Vagina (tissue), 2 donors: ENCODE measurements at places on chromosomes 16 and 17.

GRCh38 chr17:48915459-48916282 is 7.5 kb downstream of the UBE2Z start:
- DNase-seq: no peak

- no peak for DNase-seq
Observed at GRCh38 chr16:68257906-68258800, 6.2 kb upstream of the SLC7A6 start.

- DNase-seq: no peak
Observed at GRCh38 chr16:10964891-10965326, 20.5 kb downstream of the CLEC16A start.

DNA sequence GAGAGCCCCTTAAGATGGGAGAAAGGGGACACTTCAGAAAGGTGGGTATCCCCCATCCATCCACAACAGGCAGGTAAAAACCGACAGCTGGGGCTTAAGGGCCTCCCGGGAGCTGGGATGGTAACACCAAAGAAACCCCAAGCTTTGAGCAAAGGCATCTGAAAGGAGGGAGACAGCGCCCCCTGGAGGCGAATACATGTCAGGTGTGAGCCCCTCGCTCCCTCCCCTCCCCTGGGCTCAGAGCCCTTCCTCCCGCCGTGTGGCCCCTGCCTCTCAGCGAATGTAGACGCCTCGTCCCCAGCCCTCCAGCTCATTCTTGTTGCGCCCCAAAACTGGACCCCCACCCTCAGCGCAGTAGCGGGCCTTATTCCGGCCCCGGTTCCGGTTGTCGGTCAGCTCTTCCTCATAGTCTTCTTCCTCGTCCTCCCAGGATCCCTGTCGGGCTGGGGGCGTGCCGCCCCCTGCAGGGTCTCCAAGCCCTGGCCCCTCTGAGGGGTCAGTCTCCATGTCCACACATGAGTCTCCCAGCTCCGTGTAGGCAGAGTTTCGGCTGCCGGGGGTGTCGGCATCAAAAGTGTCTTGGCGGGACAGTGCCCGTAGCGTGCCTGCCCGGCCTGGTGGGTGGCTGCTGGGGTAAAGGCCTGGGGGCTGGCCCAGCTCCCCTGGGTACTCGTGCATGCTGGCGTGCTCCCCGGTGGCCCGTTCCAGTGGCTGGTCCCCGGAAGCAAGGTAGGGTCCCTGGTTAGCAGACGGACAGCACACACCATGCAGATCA is 9.1 kb upstream of the ARL5C start:
- DNase-seq: no peak

- DNase-seq: no peak
Observed at GRCh38 chr16:55145771-55146603, 178.0 kb upstream of the IRX6 start.

DNA sequence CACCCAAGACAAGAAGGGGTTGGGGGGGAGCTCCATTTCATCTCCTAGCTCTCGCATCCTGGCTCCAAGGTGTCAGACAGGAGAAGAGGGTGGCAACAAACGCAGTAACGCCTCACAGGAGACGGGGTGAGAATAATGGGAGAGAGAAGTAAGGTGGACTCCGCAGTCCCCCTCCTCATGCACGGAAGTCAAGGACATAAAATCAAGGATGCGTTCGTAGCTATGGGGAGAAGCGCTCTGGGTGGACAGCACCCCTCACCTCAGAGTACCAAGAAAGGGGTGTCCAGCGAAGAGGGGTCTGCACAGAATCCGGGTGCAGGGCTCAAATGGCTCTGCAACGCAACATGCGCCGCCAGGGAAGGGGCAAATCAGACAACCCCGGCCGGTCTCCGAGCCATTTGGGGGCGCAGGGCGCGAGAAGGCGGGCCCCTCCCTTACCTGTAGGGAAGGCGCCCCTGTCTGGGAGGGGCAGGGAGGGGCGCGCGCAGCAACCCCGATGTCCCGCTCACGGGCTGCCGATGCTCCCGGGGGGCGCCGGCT is 555 bp downstream of the HDAC5 start:
- no peak for DNase-seq

- no peak for DNase-seq
Observed at GRCh38 chr16:66427036-66427860, at the start of gene BEAN1. TSS of gene BEAN1 (plus strand) at chr16:66427295. CDS start at chr16:66437677, 10,382 bp downstream.

DNA sequence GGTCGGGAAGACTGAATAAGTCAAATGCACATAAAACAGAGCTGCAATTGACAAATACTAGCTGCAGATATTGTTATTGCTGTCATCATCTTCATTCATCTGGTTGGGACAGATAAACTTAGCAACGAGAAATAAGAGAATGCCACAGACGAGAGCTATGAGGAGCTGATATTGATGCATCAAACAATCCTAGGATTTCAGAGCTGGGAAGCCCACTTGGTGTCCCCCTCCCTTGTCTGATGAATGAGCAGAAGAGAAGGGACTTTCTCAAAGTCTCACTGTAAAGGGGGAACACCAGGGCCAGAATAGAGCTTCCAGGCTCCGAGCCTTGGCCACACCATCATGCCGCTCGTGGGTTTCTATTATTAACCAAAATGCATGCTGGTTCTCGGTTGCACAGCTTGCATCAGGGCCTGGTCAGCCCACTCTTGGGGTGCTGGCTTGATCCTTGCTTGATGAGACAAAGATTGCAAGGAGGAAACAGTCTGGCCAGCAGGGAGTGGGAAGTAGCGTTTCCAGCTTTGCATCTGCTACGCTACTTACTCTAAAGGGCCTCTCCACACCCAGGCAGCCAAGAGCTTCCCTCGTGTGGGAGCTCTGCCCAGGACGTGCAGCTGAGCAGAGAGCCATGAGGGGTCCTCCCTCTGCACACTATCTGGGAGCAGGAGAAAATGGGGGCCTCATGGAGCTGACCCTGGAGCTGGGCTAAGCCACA is 28.4 kb upstream of the EMP2 start:
- no peak for DNase-seq

DNA sequence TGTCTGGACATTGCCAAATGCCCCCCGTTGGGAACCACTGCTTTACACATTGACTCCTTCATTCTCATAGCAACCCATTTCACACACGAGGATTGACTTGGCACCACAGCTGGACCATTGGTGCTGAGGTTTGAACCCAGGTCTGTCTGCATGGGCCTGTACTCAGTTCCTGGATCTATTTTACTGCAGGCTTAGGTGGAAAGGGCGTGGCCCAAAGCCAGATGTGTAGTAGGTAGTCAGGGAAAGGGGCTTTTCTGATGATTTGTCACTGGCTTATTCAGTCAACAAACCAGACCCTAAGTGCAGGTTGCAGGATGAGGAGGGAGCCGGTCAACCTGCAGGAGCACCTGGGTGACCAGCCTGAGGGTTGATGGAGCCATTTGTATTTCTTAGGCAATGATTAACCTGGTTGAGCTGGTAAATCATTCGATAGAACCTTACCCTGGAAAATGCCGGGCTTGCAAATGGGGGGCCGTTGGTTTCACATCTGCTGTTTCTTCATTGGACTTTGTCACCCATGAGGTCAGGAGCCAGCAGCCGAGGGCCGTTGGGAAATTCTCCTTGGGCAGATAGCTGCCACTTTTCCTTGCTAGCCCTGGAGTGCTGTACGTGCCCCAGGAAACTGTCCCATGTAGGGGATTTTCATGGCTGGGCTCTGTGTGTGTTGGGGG is 104.4 kb downstream of the CMIP start:
- no peak for DNase-seq

GRCh38 chr16:52812678-52813556 is 239.8 kb downstream of the CHD9NB start:
- DNase-seq: no peak

GRCh38 chr17:15000661-15001060 is 264.5 kb downstream of the PMP22 start:
- no peak for DNase-seq

- DNase-seq: no peak
Observed at GRCh38 chr16:54402873-54403272, 116.3 kb upstream of the IRX3 start.

- DNase-seq: no peak
Observed at GRCh38 chr17:68356520-68356919, 65.2 kb downstream of the ARSG start.

GRCh38 chr16:50996166-50996829 is 154.8 kb downstream of the SALL1 start:
- no peak for DNase-seq

DNA sequence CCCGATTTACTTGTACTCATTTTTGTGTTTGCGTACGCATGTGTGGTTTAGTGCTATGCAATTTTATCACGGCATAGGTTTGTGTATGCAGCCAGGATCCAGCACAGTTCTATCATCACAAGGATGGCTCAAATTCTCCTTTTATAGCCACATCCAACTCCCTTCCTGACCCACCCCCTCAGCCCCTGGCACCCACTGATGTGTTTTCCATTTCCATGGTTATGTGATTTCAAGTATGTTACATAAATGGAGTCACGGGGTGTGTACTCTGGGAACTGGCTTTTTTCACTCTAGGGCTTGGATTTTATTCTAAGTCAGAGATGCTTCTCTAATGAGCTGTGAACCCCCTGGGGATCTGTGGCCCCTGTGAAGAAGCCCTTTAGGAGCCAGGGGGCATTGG is 16.8 kb downstream of the IL4R start:
- no peak for DNase-seq

DNA sequence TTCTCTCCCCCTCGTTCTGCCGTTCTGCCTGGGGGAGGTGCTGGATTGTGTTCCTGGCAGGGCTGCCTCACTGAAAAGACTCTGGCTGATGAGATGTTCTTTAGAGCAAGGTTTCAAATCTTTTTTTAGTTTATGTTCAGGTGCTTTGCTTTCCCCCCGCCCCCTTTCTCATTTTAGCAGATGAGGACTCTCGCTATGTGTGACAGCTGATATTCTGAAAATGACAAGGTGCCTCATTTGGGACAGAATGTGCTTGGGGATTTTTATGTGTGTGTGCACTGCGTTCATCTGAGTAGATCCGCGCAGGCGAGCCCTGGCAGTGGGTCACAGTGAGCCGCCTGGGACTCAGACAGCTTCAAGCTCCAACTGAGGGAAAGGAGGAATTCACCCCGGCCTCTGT is 205.9 kb downstream of the HS3ST4 start:
- DNase-seq: no peak

DNA sequence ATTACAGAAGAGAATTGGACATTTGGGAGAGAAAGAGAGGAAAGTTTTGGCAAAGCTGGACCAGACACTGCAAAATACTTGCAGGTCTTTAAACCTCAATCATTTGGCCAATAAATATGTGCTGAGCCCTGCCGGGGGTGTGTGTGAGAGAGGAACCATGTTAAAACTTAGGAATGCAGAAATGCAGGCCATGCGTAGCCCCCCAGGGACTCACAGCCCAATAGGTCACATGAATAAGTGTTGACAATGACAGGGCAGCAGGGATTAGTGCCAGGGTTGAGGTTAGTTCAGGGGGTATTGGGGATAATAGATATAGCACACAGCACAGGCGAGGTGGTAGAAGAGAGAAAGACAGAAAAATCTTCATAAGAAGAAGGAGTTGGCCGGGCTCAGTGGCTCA is 113.3 kb upstream of the ADAMTS18 start:
- DNase-seq: no peak

- no peak for DNase-seq
Observed at GRCh38 chr16:56800355-56800754, 64.7 kb upstream of the SLC12A3 start.

GRCh38 chr17:76000016-76000754 is 470 bp upstream of the CDK3 start:
- DNase-seq: no peak

GRCh38 chr17:74213861-74214391 is 555 bp downstream of the TTYH2 start:
- no peak for DNase-seq

GRCh38 chr17:48022901-48023300 is 14.7 kb downstream of the COPZ2 start:
- DNase-seq: no peak

GRCh38 chr17:80665792-80666191 is 121.2 kb downstream of the RPTOR start:
- DNase-seq: no peak

GRCh38 chr17:28716740-28717577 is 709 bp downstream of the RAB34 start:
- no peak for DNase-seq

DNA sequence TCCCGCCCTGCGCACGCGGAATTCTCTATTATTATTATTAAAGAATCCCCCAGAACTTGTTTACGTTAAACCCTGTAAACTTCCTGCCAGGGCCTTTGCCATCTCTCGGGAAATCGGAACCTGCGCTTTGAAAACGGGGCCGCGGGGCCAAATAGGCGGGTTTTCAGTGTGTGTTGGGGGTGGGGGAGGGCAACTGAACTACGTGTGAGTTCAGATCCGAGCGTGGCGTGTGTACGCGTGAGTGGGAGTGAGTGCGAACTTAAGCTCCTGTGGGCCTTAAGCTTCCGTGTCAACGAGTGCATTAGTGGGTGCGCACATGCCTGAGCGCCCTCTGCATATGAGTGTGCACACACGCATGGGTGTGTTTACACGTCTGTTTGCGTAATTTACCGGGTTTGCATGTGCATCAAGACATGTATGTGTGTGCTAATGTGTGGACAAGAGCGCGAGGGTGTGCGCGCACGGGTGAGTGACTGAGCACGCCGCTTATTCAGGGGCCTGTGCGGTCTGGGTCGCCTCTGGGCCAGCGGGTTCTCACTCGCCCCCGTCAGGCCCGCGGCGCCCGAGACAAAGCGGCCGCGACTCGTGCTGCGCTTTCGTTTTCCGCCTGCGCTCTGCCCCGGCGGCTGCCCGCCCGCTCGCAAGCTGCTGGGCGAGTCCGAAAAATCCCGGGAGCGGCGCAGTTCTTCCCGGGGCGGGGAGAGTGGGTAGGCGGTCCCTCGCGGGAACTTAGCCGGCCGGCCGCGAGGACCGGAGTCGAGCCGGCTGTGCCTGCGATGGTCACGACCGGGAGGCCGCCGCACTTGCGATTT is 1.2 kb upstream of the FOXF1 start:
- DNase-seq: no peak

- DNase-seq: no peak
Observed at GRCh38 chr16:11131706-11132105, 124.3 kb downstream of the SOCS1 start.

DNA sequence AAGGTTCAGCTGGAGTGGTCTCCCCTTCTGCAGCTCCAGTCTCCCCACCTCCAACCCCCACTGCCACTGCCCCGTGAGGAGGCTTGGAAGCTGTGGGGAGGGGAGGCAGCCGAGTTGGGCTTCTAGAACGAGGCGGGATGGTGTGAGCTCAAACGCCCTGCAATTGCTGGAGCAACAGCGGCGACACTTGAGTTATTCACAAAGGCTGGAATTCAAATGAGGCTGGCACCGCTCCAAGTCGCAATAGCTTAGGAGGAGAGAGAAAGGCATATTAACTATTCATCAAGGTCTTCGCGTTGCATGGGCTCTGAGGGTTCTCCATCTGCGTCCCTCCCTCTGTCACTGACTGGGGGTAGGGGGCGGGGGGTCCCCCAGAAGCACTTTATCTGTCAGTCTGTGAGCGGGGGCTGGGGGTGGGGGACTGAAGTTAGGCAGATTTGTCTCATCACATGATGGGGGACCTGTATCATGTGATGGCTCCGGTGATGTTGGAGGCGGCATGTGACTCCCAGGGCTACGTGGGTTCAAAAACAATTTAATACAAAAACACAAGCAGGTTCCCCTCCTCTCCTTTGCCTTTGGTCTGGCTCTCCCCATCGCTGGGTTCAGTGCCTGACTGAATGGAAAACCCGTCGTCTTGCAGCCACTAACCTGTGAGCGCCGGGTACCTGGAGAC is 70.5 kb downstream of the RBBP6 start:
- no peak for DNase-seq

GRCh38 chr17:29931231-29931932 is 1.4 kb upstream of the SSH2 start:
- DNase-seq: no peak
